Psoas muscle (tissue), 8 donors: ENCODE measurements at places on chromosomes 7 and 10. TPM values are rescaled to one million over a fixed set of nuclear protein-coding genes. Genes with fewer than 3 reads are reported as not detected.

GRCh38 chr7:138299066-138299465 is 161.0 kb upstream of the TRIM24 start:
- no peak for DNase-seq
- H3K27me3 ChIP-seq: no peaks in the 10 kb centered on the region
- no peaks in the 10 kb centered on the region for H3K36me3 ChIP-seq
- no peaks in the 10 kb centered on the region for H3K4me1 ChIP-seq
- H3K4me3 ChIP-seq: no peak overlapping the region
- H3K27ac ChIP-seq: no peak overlapping the region

- H3K4me3 ChIP-seq: no peak overlapping the region
- DNase-seq: no peak
- no peaks in the 10 kb centered on the region for H3K27me3 ChIP-seq
- H3K4me1 ChIP-seq: no peaks in the 10 kb centered on the region
- no peaks in the 10 kb centered on the region for H3K36me3 ChIP-seq
Measured at GRCh38 chr10:45091968-45092367, 91.2 kb downstream of the ZNF22 start.

DNA sequence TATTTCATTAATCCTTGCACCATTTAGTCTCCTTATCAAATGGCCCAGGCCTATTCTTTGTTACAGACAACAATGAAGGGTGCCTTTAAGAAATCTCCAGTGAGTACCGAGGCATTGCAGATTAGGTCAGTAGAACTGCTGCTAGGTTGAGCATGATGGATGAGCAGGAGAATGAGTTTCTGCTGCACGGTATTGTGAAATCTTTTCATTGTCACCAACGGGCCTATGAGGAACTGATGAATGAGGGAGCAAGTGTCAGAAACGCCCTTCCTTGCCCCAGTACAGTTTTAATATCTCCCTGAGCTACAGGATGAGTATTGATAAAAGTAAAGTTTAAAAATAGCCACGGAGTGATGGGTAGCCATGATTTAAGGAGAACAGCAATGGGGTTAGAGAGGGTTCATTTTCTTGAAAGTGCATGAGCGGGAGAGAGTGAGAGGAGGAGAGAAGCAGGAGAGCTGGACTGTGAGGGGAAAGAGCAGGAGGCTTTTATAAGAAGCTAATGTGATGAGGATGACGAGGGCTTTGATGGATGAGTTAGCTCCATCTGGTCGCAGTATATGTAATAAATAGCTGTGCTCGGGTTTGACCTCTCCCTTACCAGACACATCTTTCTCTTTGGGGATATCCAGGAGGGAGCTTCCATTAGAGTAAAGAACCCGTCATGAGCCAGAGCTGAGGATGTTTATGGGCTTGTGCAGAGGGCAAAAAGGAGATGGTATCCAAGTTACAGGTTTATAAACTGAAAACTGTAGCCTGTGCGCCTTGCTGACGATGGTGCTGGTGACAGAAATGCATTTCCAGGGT is 526.1 kb downstream of the LRMDA start:
- no peaks in the 10 kb centered on the region for H3K27me3 ChIP-seq
- H3K4me3 ChIP-seq: no peak overlapping the region
- H3K27ac ChIP-seq: no peak overlapping the region
- DNase-seq: no peak
- H3K36me3 ChIP-seq: no peaks in the 10 kb centered on the region

- H3K4me3 ChIP-seq: no peak overlapping the region
- no peak for DNase-seq
- peaks cover 68% of the 10 kb centered on the region for H3K4me1 ChIP-seq
- peak overlapping the region; percentile 98 for H3K27ac ChIP-seq
- no peaks in the 10 kb centered on the region for H3K27me3 ChIP-seq
Measured at GRCh38 chr10:29806350-29806788, 171.6 kb upstream of the SVIL start.

The UPK3B gene
- 0.13 TPM for polyA plus RNA-seq

The UNCX gene
- not detected for polyA plus RNA-seq

The DNTT gene
- polyA plus RNA-seq: 0.01 TPM
